ENCODE measurements at places on chromosomes 7 and 10. TPM values are rescaled to one million over a fixed set of nuclear protein-coding genes. Genes with fewer than 3 reads are reported as not detected.

Gene PARG
- total RNA-seq = 19.3 TPM

Gene GSTO2
- 2.4 TPM for total RNA-seq

Gene SPDYE2
- total RNA-seq = not detected

Gene IQUB
- total RNA-seq = 0.06 TPM

Gene MALRD1
- total RNA-seq = not detected

Data from A549 treated with Hydrocortisone at 1 μM for 4 hours (cell line).